Smooth muscle cell of the pulmonary artery (primary cell): ENCODE measurements at places on chromosomes 12 and 14. TPM values are rescaled to one million over a fixed set of nuclear protein-coding genes. Genes with fewer than 3 reads are reported as not detected.

The FAM90A1 gene
- 0.13 TPM in 1 of 2 replicates, not detected in the other for total RNA-seq

The CABP1 gene
- total RNA-seq: 1.6 and 21.4 TPM in 2 replicates

The MYH6 gene
- total RNA-seq: not detected in 2 replicates

The KRT83 gene
- not detected in 2 replicates for total RNA-seq

The FOXN4 gene
- not detected in 2 replicates for total RNA-seq

The CLEC4D gene
- not detected in 2 replicates for total RNA-seq

The NEMP1 gene
- total RNA-seq: 6.6 and 9.9 TPM in 2 replicates
